ENCODE measurements at places on chromosomes 3 and 15.
A peak's percentile ranks its signal among the peaks of the same experiment; 100 is the strongest.

GRCh38 chr15:97745481-97746071 lies 214.9 kb upstream of the ARRDC4 start:
- DNase-seq, result peak; percentile 43

DNA sequence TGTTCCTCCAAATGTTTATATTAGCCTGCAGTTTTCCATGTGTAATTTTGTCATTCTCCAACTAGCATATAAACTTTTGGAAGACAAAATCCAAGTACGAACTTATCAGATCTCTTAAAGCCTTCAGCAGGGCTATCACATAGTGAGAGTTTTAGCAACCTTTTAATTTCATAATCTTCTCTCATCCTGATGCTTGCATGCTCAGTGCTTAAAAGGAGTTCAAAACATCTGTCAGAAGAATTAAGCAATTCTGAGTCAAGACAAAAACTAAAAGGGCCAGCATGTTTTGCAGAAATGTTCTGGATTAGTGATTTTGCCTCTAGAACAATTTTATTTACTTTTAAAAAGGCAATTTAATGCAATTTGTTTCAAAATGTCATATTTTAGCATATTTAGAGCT lies 73.4 kb upstream of the SLC2A2 start:
- no peak for DNase-seq

GRCh38 chr3:128681369-128681829 lies 30.8 kb upstream of the RPN1 start:
- no peak for DNase-seq

DNA sequence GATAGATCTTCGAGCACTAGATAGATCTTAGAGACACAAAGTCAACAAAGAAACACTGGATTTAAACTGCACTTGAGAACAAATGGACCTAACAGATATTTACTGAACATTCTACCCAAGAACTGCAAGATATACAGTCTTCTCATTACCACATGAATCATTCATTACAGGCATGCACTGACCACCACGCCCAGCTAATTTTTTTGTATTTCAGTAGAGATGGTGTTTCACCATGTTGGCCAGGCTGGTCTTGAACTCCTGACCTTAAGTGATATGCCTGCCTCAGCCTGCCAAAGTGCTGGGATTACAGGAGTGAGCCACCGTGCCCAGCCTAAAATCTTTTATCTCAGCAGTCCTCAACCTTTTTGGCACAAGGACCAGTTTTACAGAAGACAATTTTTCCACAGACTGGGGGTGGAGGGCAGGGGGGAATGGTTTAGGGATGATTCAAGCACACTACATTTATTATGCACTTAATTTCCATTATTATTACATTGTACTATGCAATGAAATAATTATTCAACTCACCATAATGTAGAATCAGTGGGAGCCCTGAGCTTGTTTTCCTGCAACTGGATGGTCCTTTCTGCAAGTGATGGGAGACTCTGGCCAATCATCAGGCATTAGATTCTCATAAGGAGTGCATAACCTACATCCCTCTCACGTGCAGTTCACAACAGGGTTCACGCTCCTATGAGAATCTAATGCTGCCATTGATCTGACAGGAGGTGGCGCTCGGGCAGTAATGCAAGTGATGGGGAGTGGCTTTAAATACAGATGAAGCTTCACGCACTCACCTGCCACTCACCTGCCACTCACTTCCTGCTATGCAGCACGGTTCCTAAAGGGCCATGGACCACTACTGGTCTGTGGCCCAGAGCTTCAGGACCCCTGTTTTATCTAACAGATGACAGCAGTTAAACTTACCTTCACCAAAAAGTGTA lies 21.7 kb downstream of the CSNK1G1 start:
- no peak for DNase-seq

DNA sequence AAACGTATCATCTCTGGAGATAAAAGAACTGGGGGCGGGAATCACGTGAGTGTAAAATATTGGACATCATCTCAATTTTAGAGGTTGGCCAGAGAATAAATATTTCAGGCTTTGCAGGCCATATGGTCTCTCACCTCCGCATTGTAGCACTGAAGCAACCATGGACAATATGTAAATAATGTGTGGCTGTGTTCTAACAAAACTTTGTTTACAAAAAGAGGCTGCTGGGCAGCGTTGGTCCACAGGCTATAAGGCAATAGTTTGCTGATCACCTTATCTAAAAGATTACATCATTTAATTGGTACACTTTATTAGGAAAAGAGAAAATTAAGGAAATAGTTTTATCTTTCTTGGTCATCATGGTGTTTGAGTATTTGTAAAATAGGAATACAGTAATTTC lies 22.5 kb upstream of the SHC4 start:
- DNase-seq, result no peak

GRCh38 chr15:39919748-39920509 lies at the start of gene GPR176:
Gene GPR176 (minus strand): TSS chr15:39920266. CDS start chr15:39920026, 240 bp downstream.
- DNase-seq, result no peak

All from iPS DF 6.9 (cell line).